GDM1 (cell line): ENCODE measurements at places on chromosomes 3 and 15.

GRCh38 chr3:39144095-39144747 is 9.2 kb downstream of the CSRNP1 start:
- no peak for DNase-seq

GRCh38 chr15:61141497-61142125 is 87.5 kb downstream of the RORA start:
- no peak for DNase-seq

GRCh38 chr3:39088456-39088855 is 19.0 kb downstream of the GORASP1 start:
- no peak for DNase-seq

- no peak for DNase-seq
Observed at GRCh38 chr15:64792282-64792681, 16.9 kb upstream of the RBPMS2 start.

DNA sequence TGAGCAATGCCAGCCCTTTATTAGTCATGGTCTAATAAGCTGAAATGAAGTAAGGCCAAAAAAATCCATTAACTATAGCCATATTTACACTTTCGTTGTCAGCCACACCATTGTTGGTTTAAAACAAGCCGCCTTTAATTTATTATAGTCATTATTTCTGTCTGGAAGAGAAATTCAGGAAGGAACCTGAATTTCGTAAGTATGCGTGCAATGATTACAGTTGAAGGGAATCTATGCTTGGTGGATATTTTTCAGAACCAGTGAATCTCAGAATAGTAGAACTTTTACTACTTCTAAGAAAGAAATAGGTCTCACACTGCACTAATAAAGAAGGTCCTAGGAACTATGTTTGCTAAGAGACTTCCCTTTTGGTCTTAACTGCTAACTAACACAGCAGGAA is 59.1 kb downstream of the FAM43A start:
- DNase-seq, result no peak

GRCh38 chr3:68121287-68121686 is 466.9 kb upstream of the SUCLG2 start:
- DNase-seq, result no peak

GRCh38 chr3:59456852-59457485 is 407.1 kb upstream of the CFAP20DC start:
- DNase-seq, result no peak

- DNase-seq, result no peak
Observed at GRCh38 chr3:138950006-138950644, 3.1 kb downstream of the FOXL2NB start.

DNA sequence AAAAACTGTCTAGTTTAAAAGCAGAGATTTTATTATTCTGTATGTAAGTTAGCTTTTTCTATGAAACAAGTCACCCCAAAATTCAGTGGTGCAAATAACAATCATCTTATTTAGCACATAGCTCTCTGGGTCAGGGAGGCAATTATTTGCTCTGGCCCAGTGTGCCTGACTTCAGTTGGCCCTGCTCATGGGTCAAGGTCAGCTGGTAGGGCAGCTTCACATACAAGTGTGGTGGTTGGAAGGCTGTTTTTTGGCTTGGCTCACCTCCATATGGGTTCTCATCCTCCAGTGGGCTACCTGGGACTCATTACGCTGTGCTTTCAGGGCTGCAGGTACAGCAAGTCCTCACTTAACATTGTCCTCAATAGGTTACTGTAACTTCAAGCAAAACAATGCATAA is 228.6 kb downstream of the NR2F2 start:
- DNase-seq, result no peak

DNA sequence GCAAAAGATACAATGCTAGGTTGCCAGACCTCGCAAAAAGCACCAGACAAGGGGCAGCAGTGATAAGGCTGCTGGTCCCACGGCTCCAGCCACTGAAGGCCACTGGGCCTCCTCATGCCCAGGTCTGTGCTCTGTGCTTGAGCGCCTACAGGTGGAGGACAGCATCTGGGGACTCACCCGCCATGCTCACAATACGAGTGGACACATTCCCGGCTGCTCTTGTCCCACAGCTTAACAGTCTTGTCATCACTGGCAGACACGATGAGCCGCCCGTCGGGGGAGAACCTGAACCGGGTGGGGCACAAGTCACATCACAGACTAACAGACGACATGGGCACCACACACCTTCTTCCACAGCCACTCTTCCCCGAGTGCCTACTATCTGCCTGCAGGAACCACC is 7.4 kb downstream of the POC1A start:
- no peak for DNase-seq

DNA sequence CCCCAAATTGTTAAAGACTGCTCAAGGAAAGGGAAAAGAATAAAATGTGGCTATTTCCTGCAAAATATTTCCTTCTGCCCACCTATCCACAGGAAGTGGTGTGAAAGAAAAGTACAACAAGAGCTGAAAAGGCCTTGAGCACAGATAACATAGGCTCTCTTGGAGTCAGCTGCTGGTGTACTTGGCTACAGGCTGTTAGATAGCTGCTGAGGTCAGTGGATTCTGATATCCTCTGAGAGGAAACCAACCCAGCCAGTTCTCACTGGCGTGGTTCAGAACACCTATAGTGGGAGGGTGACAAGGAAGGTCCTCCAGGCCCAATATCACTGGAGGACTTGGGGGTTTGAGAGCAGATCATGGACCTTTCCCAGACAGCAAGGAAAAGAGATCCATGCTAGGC is 124.4 kb upstream of the GAP43 start:
- no peak for DNase-seq

GRCh38 chr15:79218588-79219200 is 63.8 kb upstream of the ANKRD34C start:
- no peak for DNase-seq

DNA sequence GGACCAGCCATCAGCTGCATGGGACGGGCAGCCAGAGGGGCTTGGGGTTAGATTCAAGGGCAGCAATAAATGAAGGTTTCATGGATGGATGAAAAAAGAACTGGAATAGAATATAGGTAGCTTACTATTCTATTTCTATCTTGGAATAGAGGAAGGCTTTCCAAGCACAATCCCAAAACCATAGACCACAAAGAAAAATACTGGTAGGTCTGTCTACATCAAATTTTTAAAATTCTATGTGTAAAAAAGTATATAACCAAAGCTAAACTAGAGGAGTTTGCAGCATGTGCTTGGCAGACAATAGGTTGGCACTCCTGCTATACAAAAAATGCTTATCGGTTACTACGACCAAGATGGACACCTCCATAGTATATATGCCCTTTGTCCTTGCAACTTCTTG is 7.2 kb upstream of the FBLN2 start:
- no peak for DNase-seq

DNA sequence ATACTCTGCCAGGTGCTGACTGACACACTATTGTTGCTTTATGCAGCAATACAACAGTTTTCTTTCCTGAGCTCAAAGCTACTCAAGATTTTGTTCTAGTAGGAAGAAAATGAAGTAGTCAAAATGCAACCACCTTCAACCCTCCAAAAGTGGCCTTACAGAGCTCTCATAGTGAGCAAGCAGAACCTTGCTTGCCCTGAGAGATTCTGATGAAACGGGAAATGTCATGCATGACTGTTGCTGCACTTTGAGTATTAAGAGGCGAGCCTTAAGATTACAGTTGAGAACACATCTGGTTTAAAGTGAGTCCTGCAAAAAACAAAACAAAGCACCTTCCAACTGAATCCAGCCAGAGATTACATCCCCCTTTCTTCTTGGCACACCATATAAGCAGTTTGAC is 29.7 kb downstream of the MINDY4B start:
- DNase-seq, result no peak

DNA sequence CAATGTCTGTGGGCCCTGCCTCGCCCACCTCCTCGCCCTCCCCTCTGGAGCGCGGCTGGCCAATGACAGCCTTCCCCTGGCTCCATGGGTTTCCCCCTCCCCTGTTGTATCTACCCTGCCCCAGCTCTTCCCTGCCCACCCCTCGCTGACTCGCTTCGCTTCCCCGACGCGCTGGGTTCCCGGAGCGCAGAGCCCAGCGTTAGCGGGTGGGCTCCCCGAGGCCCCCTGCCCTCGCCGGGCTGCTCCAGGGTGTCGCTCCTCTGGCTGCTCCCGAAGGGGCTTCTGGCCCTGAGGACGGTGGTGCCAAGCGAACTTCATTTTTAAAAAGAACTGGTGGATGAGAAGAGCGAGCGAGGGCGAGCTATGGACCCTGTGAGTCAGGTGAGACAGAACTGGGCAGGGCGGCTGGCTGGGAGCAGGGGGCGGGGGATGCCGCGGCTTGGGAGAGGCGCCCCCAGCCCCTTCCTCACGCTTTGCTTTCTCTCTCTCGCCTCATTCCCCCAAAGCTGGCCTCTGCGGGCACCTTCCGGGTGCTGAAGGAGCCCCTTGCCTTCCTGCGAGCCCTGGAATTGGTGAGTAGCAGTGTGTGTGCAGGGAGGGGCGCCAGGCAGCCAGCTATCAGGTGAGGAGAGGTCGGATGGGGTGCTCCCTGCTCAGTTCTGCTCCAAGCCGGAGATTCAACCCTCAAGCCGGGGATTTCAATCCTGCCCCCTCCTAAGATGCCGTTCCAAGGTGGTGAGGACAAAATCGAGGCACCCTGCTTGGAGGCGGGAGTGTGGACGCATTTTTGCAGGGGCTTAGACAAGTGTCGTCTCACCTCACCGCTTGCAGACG is at the start of gene SYNPR:
TSS of gene SYNPR (plus strand) at position 138 of the 834 bp plus-strand sequence.
- no peak for DNase-seq

DNA sequence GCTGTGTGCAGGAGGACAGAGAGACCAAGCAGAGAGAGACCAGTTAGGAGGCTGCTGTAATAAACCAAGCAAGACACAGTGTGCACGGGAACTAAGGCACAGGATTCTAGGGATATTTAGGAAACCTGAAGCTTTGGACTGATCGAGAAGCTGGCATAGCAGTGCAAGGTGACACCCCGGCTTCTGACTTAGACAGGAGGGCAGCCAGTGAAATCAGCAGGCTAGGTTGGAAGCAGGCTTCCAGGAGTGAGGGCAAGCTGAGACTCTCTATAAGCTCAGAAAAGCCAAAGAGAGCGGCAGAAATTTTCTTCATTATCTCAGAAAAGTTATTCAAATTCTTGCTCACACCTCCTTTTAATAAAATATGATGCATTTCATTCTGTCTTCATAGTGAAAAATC is 104.6 kb downstream of the LIPC start:
- DNase-seq, result no peak

GRCh38 chr3:62968128-62968527 is 92.9 kb upstream of the CADPS start:
- no peak for DNase-seq

DNA sequence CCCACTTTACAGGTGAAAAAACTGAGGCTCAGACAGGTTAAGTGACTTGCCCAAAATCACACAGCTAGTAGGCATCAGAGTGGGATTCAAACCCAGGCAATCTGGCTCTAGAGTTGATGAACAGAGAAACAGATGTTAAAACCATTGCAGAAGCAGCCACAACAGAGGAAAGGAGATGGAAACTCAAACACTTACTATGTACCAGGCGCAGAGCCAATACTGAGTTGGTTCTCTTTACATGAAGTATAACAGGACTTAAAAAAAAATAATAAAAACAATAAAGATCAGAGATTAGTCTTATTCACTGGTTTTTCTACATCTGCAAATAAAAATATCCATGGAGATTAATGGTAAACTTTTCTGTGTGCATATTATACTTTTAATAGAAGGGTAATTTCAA is 84.9 kb upstream of the SPATA12 start:
- no peak for DNase-seq

DNA sequence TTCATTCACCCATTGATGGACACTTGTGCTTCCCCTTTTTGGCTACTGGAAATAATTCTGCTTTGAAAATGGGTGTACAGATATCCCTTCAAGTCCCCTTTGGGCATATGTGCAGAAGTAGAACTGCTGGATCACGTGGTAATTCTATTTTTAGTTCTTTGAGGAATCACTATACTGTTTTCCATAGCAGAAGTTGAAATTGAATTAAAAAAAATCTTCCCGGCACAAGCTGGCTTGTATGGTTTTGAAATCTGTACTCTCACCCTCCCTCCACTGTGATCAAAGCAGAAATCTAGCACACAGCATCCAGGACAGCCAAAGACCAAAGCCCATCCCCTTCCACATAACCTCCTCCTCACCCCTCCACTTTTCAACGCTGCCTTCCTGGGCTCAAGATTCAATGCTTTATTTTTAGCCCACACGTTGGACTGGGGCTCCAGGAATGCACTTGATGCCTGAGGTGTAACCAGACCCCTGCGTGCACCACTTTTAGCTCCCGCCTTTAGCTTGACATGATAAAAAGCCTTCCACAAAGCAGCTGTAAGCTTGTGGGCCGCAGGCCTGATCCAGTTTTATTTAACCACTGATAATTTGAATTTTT is 29.9 kb downstream of the TMEM40 start:
- DNase-seq, result no peak

DNA sequence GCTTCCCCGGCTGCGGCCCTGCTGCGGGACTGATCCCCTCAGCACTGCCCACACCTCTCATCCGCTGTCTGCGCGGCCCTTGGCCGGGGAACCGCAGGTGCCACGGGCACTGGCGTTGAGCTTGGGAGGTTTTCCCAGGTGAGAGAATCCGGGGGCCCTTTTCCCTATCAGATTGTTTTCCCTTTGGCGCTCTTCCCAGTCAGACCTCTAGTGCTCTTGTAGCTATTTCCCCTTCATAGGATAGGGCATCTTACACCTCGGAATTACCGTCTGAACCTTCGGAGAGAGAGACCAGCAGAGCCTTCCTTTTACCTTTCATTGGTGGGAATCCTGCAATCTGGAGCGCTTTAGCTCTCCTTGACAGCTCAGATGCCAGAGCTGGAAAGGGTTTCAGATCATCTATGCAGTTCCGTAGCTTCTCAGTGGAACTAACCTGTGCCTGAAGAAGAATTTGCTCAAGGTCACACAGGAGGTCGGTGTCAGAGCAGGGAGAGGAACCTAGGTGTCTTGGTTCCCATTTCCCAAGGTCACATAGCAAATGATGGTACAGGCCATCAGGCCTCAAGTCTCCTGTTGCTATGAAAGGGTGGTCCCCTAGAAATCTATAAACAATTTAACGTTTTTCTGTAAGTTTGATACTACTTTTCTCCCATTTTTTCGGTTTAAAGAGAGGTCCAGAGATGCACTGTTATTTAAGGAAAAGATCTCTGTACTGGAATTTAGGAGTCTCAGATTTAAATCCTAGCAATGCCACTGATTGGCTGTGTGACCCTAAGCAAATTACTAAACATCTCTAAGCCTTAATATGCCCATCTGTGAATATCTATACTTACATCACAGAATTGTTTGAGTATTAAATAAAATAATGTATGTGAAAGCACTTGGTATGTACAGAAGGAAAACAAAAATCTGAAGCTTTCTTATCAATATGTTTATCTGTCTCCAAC is 916 bp downstream of the IDH3A start:
- DNase-seq, result no peak

DNA sequence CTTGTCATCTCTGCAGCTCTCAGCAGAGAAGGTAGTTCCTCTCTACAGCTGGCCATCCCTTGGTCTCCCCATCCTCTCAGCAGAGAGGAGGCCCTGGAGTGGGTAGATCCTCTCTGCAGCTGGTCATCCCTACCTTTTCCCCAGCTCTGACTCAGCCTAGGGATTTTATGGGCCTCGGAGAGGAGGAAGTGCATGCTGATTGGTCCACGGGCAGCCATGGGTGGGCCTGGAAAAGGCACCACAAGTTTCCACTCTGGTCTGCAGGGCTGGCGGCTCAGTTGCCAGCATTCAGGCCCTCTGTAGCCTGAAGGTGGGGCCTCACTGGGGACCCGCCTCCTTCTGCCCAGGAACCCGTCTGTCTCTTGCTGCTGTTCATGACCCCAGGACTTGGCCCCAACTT is 36.9 kb downstream of the NR1D2 start:
- DNase-seq, result no peak
